ENCODE measurements at places on chromosomes 16 and 17.

DNA sequence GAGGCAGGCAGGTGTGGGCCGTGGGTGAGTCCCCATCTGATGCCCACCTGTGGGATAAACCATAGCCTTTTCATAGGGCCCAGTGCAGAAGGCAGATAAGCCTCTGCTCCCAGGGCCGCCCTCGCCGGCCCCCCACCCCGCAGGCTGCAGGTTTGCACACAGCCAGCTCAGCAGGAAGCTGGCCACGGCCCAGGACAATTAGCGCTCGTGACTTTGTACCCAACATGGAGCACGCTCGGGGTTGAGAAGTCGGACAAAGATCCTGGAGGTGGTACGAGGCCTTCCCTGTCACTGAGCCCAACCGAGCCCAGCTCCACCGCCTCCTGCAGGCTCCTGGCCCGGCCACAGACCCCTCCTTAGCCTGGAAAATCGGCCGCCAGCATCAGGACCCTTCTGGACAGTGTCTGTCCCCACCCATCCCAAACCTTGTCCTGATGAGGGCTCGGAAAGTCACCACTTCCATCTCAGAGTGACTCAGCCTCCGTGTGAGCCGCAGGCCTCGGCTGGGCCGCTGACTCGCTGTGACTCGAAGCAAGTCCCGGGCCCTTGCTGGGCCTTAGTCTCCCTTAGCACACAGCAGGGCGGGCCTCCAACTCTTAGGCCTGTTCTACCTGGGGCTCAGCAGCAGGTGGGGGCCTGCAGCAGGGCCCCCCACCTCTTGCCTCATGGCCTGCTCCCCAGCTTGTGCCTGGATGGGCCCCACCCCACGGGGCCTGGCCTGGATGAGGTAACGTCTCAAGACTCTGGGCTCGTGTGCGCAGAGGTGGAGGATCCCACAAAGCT lies 22.7 kb downstream of the FAM83G start:
- peak; percentile 45 for DNase-seq

DNA sequence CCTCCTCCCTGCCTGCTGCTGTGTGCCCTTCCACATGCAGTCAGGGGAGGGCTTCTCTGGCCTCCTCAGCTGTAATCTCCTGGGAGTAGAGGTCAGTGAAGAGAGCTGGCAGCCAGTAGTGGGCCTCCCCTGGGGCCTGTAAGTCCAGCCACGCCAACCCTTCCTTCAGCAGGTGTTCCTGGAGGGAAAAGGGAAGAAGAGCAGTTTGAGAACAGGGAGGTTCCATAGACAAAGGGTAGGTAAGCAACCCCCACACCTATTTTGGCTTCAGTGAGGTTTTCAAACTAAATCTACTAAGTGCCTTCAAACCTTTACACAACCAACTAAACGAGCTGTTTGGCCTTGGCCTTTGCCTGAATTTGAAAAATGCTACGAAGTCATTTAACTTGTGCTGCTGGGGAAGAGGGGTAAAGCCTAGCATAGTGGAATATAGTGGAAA lies 14.2 kb downstream of the SNF8 start:
- DNase-seq = no peak

DNA sequence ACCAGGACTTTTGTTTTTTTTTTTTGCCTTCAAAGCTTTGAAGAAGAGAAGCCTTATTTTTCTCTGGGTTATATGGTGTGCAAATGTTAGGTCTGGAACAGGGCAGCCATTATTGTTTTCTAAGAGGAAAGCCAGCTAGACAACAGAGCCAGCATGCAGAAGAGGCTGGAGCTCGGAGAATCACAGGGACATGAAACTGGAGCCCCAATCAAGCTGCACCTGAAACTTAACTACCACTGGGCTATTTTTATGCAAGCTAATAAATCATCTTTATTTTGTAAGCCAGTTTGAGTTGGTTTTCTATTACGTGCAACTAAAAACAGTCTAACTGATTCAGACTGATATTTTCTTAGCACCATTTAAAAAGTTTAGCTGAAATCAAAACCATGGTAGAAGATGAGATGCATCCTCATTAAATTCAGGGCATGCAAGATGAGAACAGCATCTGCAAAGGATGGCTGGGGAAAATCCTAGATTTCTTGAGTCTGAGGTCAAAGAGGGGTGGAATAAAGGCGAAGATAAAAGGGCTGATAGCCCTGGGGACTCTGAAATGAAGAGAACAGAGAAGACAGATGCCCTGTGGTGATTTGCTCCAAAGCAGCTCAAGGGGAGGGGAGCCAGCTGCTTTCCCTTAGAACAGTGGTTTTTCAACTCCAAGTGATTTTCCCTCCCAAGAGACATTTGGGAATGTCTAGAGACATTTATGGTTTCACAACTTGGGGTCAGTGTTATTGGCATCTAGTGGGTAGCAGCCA lies 177.1 kb upstream of the WSCD1 start:
- DNase-seq = no peak

DNA sequence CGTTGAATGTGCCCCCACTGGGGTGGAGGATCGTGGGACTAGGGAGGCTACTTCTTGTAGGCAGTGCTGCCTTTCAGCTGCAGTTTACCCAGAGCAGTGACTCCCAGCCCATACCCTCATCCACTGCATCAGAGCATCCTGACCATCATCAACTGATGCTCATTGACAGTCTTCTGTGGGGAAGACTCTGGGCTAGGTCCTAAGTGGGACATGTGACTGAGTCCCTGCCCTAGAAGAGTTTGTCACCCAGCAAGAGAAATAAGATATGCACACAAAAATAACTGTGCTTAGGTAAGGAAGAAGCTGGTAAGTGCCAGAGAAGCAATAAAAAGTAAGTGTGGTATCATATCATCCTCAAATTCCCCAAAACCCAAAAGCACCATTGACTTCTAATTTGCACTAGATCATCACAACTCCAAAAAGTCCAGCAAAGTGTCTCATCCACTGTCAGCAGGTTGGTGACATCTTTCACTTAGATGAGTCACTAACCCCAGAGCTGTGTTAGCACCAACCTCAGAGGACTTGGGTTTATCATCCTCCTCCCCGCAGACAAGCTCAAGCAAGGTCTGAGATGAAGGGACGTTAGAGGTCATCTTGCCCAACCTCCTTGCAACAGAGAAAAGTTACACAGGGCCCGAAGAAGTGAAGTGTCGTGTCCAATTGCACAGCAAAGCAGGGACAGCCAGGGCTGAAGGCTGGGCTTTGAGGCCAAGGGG lies 99.0 kb downstream of the CCDC182 start:
- DNase-seq = peak; percentile 33

DNA sequence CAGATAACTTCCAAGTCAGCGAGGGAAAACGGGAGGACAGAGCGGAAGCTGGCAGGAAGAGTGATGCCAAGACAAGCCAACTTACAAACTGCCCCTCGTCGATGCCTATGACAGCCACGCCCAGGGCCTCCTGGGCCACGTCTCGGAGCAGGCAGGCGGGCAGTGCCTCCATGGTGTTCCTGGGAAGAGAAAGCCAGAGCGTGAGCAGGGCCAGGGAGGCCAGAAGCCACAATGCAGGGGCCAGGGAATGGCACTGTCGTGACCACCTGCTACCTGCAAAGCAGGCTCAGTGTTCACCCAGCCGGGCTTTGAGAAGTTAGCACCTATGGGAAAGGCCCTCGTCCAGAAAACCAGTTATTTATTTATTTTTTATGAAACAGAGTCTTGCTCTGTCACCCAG lies 4.3 kb downstream of the TK1 start:
- DNase-seq = no peak

- DNase-seq = no peak
Measured at GRCh38 chr17:41396340-41396739, 1.1 kb downstream of the KRT31 start.

DNA sequence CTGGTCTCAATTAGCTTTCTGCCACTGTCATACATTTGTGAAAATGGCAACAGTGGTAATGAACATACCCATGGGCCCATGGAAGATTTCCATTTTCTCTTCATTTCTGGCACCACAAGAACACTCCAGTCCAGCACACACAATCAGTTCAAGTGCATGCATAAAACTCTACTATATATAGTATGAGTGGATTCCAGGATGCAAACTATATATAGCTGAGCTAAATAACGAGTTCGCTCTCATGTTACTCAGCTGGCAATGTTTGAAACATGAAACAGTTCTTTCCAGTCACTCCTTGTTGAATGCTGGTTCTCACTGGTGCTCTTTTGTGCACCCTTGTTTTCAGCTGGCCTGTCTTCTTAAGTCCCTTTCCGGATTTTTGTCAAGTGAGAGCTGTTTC lies 75.2 kb upstream of the DHX40 start:
- no peak for DNase-seq

DNA sequence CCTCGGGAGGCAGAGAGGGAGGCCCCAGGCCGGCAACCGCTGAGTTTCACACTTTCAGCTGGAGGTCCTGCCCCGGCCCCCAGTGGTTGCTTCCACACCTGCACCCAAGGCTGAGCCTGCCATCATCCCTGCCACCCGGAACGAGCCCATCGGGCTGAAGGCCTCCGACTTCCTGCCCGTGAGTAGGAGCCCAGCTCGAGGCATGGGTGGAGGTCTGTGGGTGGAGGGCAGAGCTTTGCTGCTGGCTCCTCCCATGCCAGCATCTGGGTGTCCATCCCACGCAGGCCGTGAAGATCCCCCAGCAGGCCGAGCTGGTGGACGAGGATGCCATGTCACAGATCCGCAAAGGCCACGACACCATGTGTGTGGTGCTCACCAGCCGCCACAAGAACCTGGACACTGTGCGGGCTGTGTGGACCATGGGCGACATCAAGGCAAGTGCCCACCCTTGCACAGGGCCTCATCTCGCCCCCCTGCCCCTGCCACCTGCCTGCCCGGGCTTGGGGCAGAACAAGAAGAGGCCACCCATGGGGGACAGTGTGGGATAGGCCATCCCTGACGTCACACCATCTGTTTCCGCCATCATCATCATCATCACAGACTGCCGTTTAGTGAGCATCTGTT lies 19.6 kb downstream of the KATNB1 start:
- no peak for DNase-seq

- no peak for DNase-seq
Measured at GRCh38 chr16:58002936-58003335, 1.7 kb downstream of the USB1 start.

GRCh38 chr17:42720996-42721583 lies 23.8 kb downstream of the EZH1 start:
- no peak for DNase-seq

DNA sequence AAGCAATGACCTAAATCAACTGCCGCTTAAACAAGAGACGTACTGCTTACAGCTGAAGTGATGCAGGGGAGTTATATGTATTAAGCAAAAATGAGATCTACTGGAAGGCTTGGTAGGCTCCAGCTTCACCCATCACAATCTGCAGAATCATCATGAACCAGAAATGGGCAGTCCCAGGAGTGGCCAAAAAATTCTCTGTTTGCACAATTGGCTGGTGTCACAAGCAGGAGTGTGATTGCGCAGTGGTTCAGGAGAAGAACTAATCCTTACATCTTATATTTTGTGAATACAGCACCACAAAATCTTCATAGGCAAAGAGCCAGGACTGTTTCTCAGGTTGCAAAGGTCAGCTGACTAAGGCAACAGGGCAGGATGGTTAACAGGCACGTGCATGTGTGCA lies 75.9 kb downstream of the CES1 start:
- DNase-seq = no peak

GRCh38 chr16:81814751-81815428 lies 35.8 kb downstream of the PLCG2 start:
- DNase-seq = no peak

GRCh38 chr16:85605912-85606841 lies 6.9 kb upstream of the GSE1 start:
- no peak for DNase-seq

DNA sequence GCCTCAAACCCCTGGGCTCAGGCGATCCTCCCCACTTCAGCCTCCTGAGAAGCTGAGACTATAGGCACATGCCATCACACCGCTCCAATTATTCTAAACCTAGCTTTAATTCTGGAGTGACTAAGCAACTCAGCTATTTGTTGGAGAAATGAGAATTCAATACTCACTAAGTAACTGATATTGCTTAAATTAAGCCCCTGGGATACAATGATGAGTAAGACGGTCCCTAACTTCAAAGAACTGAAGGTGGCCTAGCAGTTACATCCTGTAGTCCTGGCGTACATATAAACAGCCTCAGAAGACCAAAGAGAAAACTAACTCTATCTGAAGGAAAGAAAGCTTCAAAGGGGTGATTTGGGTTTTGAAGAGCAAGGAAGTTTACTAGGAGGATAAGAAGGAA lies 25.0 kb downstream of the XPO6 start:
- no peak for DNase-seq

DNA sequence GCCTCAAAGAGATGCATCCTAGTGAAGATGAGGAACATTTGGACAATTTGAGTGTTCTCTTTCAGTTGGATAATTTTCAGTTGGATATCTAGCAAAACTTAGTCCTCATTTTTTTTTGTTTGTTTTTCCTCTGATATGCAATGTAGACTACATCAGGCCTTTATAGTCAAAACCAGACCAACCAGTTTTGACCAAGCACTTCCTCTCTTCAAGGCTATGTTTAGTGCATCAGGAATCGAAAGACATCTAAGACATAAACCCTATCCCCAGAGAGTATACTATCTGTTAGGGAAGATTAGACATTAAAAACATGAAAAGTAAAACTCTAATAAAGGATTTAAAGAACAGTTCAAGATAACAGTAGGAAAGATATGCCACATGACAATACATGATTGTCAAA lies 256.1 kb downstream of the IRX3 start:
- no peak for DNase-seq

- no peak for DNase-seq
Measured at GRCh38 chr17:62705778-62706597, 78.5 kb downstream of the MRC2 start.

GRCh38 chr17:34366010-34366409 lies 3.0 kb upstream of the CCL1 start:
- DNase-seq = no peak

- no peak for DNase-seq
Measured at GRCh38 chr16:84916850-84917249, 94.5 kb downstream of the ZDHHC7 start.

DNA sequence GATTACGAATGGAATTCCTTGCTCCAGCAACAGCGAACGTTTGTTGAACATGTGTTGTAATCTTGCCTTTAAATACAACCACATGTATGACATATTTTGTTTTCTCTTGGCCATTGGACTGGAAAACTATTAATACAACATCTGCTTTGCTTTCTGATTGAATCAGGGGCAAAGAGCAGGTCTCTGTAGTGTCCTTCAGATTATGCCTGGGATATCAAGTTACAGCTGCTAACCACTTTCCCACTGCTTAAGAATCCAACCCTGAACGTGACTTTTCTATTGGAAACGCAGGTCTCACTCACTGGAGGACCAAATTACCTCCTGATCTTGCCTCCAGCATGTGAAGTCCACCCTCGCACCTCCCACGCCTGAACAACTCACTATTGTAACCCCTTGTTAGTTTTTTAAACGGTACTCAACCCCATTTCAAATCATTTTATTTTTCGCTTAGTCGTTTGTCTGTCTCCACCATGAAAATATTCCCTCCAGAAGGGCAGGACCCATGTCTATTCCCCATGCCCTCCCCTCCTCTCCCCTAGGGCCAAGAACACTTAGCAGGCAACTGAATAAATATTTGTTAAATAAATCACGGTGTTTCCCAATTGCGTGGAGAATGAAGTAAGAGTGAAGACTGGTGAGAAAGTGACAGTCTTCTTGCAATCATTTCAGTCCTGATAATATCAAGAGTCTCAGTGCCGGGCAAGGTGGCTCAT lies 57.4 kb upstream of the MRTFB start:
- DNase-seq = no peak

- DNase-seq = no peak
Measured at GRCh38 chr16:88013091-88013609, 61.9 kb downstream of the BANP start.

Data from activated T-cell treated with anti-CD3 and anti-CD28 coated beads, Interleukin-2, amount 50 U/mL, for 48 hours (primary cell).